ENCODE measurements at places on chromosomes 6 and 20.

DNA sequence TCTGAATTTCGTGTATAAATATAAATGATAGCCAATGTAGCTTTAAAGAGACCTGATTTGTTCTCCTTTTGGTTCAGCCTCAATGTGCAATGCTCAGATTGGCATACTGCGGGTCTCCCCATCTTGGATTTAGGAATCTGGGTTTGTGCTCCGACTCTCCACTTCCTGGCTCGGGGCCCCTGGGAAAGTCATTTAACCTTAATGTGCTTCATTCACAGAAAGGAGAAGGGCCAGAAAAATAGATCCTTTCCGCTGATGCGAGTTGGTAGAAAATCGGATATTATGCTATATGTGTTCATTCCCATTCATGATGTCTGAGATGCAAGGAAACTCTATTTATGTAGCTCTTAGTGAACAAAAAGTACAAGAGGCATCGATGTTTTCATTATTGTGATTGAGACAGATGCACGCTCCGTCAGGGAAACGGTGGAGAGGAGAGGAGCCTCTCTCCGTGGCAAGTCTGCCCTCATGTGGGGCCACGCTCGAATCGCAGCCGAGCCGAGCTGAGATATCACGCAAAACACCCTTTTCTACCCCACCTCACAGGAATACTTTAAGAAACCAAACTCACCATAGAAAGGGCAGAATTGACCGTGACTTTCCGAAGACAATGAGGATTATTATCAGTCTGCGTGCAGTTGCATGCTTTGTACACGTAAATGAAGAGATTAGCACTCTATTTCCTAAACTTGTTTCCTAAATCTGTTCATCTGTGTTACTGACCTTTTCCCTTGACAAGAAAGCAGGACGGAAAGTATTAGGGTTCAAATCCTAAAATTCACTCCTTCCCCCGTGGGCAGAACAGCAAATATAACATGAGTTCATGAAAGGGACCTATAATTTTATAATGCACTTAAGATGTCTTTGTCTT, 136.6 kb downstream of the COL9A1 start:
- peak; percentile 1 for DNase-seq

- DNase-seq = no peak
These were observed 114.7 kb upstream of the ZNF217 start for GRCh38 chr20:53708129-53708968.

GRCh38 chr20:32354592-32355416, 3.3 kb upstream of the ASXL1 start:
- no peak for DNase-seq

DNA sequence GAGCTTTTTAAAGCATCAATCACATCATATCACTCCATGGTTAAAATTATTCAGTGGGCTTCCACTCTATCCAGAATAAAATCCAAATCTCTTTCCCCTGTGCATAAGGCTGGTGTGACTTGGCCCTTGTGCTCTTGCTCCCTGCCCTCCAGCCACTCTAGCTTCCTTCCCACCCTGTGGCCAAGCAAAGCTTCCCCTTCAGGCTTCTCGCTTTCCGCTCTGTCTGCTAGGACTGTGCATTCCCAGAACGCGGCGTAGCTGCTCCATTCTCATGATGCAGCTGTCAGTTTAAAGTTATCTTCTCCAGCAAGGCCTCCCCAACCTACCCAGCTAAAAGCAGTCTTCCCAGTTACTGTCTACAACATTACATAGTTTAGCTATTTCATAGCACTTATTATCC, 19.4 kb upstream of the KCNK16 start:
- DNase-seq = no peak

DNA sequence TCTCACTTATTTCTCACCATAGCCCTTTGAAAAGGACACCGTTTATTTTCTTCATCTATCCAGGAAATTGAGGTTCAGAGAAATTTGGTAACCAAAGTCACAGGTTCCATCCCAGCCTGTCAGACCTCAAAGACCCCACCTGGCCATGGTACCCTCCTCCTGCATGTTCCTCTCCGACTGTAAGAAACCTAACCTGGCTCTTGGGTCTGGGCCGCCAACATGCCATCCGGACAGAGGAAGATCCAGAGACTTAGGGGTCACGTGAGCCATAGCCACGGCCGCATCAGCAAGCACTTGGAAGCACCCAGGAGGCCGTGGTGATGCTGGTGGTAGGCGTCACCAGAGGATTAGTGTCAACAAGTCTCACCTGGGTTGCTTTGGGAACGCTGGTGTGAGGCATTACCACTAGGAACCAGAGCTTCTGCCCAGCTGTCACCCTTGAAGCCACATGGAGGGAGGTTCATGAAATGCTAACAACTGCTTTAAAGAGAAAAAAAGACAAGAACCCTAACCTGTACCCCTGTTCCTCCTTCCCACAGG, 177.1 kb downstream of the EYA2 start:
- DNase-seq = no peak

DNA sequence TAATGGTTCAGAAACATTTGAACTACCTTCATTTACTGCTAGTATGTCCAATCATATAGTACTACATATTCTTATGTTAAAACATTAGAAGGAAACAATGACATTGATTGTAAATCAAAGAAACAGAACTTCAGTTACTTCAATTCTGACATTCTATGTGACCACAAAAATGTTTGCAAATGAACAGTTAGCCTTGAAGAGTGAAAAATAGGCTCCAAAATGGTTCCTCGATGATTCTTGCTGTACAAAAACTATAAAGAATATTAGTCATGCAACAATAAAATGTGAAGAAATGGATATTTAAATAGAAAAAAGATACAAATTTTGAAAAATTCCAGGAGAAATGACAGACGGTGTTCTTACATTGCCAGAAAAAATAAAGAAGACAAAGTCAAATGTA, 686.9 kb downstream of the BCKDHB start:
- DNase-seq = no peak

- no peak for DNase-seq
These were observed 5.5 kb downstream of the MYLK4 start for GRCh38 chr6:2745246-2745645.

DNA sequence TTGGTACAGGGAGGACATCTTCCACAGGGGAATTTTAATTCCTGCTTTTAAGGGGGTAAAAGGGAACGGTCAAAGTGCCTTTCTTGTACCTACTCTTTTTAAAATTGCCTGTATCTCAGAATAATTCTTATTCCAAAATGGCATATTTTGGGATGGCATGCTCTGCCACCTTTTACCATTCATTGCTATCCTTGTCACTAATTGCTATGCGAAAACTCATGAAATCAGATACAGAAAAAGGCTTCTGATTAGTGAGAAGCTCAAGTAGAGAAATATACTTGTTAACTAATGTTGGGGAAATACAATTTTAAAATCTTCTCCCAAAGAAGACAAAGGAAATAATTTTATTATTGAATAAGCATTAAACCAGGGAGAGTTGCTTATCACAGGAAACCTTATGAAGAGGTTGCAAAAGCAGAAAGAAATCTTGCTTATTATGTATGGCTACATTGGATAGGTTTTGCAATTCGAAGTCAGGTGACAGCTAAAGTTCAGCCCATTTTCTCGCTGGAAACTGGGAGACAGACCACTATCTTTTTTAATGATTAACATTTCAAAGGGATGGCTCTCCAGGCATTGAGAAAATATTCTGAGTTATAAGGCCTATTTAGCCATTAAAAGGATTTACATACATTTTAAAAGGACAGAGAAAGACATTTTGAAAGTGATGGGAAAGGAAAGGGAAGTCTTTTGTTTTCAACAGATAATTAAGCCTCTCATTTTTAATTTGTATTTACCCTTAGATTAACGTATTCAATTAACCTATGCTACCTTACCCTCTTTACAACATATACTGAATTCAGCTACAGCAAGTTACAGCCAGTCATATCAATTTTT, 110.3 kb upstream of the PRSS16 start:
- no peak for DNase-seq

DNA sequence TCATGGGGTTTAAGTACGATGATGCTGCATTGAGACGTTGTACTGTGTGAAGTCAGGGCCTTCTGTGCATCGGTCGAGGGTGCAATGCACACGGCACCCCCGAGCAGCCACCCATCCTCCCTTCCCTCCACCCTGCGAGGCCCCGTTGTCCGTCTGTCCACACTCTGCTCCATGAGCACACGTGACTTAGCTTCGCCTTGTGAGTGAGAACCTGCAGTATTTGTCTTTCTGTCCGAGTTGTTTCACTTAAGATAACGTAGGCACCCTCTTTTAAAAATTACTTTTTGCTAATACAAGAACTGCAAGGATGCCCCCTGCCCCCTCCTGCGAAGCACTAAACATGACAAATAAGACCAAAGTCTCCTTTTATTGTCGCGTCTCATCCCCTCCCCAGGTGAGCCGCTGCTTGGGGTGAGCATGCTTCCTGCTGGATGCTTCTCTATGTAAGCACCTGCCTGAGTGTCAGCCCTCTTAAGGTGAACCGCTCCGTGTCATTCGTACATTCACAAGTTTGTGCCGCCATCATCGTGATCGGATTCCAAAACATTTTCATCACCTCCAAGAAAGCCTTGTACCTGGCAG, 3.6 kb upstream of the RBBP8NL start:
- no peak for DNase-seq

DNA sequence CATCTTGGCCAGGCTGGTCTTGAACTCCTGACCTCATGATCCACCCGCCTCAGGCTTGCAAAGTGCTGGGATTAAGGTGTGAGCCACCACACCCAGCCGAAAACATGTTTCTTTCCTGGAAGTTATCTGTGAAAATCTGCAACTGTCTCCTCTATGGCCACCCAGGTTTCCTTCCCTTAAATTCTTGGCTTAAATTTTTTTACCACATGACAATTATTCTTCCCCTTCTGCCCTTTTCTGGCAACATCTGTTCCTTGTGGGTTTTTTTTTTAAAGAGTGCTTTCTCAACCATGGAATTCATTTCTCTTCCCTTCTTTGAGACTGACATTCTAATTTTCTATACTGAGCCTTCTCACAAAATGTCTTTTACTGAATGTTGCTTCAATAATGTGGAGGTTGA, 59.6 kb downstream of the DOK5 start:
- DNase-seq = no peak

GRCh38 chr20:23289249-23289648, 61.3 kb upstream of the NXT1 start:
- no peak for DNase-seq

DNA sequence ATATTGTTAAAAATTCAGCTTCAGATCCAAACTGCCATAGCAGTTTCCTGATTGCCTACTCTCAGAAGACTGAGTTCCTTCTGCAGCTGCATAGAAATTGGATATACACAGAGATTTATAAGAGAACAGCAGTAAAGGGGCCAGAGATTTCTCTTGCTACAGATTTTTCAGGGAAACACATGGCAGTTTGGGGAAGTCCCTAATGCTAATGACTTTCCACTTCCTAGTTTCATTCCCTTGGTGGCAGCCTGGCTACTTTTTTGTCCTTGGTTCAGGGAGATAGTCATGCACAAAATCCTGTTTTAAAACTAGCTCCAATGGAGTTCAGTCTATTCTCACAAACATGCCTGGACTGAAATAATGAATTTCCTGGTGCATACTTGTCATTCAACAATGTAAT, 125.3 kb upstream of the PLCB4 start:
- DNase-seq = no peak

GRCh38 chr6:142568857-142569597, 267.2 kb downstream of the ADGRG6 start:
- DNase-seq = no peak

DNA sequence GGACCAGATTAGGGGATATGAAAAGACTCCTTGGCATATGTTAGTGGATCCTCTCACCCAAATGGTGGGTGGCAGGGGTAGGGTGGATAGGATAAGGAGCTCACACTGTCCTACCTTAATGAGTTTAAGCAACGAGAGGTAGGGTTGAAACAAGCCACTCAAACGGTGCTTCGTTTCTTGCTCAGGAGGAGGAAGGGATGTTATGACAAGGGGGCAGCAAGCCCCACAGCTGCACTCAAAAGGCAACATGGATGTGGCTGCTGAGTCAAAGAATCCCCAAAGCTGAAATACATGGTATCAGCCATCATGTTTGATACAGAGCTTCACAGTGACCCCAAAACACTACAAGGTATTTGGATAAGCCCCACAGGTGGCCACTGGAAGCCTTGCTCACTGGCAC, 8.4 kb upstream of the IDH3B start:
- no peak for DNase-seq

GRCh38 chr6:128410584-128410983, 109.8 kb downstream of the PTPRK start:
- no peak for DNase-seq

DNA sequence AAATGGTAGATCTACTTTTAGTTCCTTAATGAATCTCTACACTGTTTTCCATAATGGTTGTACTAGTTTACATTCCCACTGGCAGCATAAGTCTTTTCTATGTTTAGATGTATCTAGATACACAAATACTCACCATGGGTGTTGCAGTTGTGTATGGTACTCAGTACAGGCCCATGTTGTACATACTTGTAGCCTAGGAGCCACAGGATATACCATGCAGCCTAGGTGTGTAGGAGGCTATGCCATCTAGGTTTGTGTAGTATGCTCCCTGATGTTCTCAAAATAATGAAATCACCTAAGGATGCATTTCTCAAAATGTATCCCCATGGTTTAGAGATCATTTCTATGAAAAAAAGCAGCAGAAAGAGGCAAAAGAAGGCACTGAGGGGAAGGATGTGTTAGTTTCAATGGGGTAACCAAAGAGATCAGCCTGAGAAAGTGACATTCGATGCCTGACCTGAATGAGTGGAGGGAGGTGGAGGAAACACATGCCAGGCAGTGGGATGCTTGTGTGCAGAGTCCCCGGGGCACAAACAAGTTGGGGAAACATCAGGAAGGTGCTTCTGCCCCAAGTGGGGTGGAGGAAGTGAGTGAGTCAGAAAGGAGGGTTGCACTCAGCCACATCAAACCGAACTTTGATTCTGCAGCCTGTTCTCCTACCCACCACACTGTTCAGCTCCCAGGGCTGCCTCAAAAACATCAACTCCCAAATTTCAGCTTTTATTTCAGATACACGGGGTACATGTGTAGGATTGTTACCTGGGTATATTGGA, 191.2 kb downstream of the ZNF217 start:
- no peak for DNase-seq
